Mesothelial cell of epicardium (in vitro differentiated cells): ENCODE measurements at places on chromosomes 16 and 17.
A peak's percentile ranks its signal among the peaks of the same experiment; 100 is the strongest.

DNA sequence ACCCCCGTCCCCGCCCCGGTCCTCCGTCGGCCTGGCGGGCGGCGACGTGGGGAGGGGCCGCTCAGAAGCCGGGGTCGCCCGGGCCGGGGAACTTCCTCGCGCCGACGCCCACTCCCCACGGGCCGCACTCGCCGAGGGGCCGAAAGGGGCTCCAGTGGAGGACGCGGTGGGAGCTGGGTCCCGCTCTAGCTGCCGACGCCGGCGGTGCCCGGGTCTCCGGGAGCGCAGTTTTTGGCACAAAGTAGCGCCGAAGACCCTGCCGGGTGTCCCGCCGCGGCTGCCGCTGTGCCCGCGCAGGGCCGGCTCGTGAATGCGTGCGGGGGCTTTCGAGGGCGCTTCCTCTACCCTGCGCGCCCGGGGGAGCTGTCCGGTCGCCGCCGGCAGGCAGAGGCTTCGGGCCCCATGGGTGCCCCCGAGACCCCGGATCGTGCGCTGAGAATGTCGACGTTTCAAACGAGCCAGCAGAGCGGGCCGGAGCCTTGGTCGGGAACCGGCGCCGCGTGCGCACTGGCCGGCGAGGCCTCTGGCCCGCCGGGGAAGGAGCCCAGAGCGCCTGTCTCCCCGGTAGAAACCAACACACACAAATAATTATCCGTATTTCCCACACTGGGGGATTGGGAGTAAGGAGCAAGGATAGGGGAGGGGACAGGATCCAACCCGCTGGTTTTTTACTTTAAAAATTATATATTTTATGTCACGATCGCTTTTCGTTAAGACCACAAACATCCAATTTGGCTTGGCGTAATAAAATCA, 46.6 kb upstream of the SLC38A10 start:
- DNase-seq: no peak

GRCh38 chr16:22219389-22220068, 13.5 kb downstream of the EEF2K start:
- DNase-seq: no peak

GRCh38 chr16:60945225-60945624, 1091.0 kb downstream of the CDH8 start:
- peak; percentile 54 for DNase-seq

DNA sequence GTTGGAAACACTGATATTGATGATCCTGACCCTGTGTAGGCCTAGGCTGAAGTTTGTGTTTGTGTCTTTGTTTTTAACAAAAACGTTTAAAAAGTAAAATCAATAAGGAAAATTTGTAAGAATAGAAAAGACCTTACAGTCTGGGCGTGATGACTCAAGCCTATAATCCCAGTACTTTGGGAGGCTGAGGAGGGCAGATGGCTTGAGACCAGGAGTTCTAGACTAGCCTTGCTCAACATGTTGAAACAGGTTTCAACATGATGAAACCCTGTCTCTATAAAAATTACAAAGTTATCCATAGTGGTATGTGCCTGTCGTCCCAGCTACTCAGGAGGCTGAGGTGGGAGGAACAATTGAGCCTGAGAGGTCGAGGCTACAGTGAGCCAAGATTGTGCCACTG, 18.3 kb upstream of the TOM1L1 start:
- DNase-seq: no peak

DNA sequence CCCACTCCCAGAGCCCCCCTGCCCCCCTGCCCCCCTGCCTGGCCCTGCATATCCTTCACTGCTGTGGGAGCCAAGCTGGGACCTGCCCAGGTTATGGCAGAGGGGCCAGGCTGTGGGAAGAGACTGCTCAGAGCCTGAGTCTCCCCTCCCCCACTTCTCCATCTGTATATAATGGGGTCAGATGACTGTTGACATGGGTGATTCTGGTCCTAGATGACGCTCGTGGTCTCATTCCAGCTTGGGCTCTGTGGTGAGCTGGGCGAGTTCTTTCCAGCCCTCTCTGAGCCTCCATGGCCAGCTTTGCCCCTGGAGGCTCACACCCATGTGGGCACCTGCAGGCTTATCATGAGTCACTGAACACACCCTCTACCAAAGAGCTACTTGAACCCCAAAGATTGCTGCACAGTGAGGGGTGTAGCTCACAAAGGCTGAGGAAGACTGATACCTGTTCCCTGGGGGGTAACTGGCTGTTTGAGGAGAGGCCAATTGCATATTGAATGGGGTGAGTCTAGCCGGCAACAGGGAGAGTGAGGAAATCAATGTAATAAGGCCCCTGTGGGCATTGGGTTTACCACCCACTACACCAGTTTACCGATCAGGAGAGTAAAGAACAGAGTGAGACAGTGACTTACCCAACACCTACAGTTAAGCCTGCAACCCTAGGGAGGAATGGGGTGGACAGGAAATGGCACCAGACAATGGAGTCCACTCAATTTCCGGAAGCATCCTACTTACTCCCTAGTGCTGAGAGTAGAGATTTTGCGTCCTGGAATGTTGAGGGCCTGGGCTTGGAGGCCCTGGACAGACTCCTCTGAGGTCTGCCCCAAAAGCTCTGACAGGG, 4.2 kb upstream of the SREBF1 start:
- DNase-seq: no peak

DNA sequence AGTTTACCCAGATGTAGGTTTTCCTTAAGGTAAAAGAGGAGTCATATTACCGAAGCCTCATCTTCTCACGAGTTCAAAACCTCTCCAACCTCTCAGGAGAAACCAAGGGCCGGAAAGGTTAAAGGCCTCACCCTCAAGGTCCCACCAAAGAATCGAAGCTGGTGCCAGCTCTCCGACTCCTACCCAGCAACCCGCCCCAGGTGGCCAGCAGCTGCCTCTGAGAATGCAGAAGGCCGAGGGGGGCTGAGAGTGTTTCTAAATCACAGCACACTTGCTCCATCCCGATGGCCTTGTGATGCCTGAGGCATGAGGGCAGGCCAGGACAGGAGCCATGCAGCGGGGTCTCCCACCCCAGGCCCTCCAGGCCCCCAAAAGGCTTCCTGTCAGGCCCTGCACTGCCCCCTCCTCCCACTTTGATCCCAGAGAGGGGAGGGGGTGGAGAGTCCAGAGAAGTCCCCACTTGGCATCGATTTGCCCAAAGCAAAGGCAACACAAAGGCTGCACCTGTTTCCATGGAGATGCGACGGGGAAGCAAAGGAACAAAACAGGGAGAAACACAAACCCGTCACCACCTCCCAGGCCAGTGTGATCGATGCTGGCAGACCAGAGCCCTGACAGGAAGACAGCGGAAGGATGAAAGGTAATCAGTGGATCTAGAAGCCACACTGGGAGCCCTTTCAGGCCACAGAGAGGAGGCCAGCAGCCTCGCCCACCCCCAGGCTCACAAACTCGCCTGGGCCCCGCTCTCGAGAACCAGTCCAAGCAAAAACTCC, 39.0 kb downstream of the CUEDC1 start:
- DNase-seq: no peak

- DNase-seq: no peak
Observed at GRCh38 chr17:1414001-1414574, 14.1 kb upstream of the YWHAE start.

DNA sequence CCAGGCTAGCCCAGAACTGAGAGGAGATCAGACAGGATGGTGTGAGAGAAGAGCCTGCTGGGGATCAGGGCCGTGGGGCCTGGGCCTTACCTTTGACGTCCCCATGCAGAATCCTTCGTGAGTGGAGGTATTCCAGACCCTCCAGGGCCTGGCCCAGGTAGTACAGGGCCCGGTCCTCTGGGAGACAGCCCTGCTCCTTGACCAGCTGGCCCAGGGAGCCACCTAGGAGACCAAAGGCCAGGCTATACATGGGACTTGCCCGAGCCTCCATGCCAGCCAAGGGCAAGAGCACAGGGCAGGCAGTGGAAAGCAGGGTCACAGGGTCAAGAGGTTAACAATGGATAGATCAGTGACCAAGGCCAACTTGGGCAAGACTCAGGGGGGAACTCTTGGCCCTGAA, 12.1 kb upstream of the SPATA32 start:
- DNase-seq: no peak
